Left lung (tissue), 14 donors: ENCODE measurements at places on chromosomes 5 and 9.

DNA sequence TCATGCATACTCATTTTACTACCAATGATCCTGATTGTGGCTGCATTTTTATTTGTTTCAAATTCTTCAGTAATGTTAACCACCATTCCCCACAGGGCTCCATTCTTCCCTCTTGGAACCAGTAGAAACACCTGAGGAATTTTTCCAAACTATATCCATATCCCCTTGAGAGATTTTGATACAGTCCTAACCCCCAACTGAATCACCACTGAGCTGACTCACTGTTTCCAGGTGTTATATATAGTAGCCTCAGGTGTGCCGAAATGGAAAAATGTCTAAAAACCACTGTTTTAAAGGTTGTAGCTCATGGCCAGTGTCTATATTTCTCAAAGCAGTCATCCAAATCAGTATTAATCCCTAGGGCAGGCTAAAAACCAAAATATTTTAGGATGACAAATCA is 85.2 kb downstream of the MRPS27 start:
- DNase-seq: no peak

DNA sequence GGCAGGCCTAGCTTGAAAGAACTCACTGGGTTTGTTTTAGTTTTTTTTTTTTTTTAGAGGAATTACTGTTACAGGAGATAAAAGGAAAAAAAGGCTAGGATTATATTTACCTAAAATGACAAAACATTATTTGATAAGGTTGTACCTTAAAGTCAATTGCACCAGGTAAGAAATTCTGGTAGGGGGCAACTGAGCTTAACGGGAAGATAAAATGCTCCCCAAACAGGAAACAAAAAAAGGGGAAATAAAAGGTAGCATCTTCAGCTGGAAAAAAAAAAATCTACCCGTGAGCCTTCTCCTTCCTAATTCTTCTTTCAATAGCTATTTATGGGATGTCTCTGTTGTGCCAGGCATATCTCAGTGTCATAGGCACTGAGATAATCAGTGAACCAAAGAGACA is 164.5 kb downstream of the PIK3R1 start:
- no peak for DNase-seq

GRCh38 chr9:81086416-81086815 is 602.9 kb downstream of the TLE1 start:
- no peak for DNase-seq

GRCh38 chr9:95857124-95857523 is 18.4 kb upstream of the ERCC6L2 start:
- DNase-seq: no peak

DNA sequence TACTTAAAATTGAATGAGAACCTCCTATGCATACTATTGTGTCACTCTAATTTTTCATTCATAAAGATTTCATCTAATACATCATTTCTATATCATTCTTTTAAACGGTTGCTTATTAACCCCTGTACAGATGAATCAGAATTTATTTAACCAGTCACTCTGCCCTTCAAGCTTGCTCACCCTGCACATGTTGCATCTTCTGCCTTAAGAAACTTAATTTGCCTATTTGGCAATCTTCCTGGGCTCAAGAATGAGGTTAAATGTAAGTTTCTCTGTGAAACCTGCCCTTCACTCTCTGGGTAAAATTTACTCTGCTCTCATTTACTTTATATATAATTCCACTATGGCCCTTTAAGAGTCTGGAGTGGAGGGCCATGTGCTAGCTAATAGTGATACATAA is 434.7 kb upstream of the ZNF608 start:
- no peak for DNase-seq
